ENCODE measurements at places on chromosomes 2 and 18. TPM values are rescaled to one million over a fixed set of nuclear protein-coding genes. Genes with fewer than 3 reads are reported as not detected.

DNA sequence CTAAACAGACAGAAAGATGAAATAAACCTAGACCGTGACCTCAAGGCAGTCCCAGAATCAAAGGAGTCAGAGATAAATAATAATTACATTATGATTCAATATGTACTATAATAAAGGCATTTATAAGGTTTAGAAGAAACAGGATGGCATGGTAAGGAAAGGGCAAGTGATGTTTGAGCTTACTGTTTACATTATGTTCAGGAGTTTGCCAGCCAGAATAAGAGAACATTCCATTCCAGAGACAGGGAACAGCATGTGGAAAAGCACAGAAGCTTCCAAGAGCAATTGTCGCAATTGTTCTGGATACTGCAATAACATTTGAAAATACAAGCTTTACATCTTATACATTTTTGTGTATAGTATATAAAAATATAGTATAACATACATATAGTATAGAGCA lies 50.0 kb upstream of the FRZB start:
- DNase-seq, result no peak

DNA sequence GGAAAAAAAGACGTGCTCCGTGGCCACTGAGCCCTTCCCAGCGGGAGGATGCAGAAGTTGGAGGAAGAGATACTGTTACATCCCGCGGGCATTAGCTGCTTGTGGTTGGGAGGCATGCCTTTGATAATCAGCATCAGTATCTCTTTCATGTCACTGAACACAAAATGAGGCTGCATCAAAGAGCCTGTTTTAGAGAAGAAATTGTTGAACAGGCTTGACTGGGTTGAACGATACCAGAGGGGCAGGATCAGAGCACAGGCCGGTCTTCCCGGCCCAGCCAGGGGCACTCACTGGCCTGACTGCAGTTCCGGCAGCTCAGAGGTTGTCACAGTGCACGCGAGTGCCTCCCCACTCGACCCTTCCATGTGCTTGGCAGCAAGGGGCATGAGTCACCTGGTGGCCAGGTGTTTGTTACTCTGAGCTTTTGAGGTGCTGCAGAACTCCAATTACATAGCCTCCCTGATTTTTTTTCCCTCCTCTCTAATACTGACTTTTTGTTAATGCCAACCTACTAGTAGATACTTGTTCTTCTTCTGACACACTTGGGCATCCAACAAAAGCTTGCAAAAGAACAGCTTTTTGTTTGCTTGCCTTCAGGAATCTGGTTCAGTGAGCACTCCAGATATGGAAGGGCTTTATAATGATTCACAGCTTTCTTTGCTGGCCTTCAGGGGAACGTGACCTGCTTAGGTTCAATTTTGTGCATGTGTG lies 121.6 kb downstream of the VAPA start:
- DNase-seq, result no peak

GRCh38 chr2:148812306-148812705 lies 62.7 kb upstream of the KIF5C start:
- no peak for DNase-seq

GRCh38 chr2:133817680-133818566 lies 249.7 kb upstream of the NCKAP5 start:
- DNase-seq, result no peak

PTPRN gene
- 0.13 TPM for polyA plus RNA-seq

GPAT2 gene
- polyA plus RNA-seq, result 5.6 TPM
